ENCODE measurements at places on chromosomes 1 and 21.
A peak's percentile ranks its signal among the peaks of the same experiment; 100 is the strongest.

GRCh38 chr1:52348704-52349300 is 17.2 kb downstream of the CC2D1B start:
- peak; percentile 19 for DNase-seq

DNA sequence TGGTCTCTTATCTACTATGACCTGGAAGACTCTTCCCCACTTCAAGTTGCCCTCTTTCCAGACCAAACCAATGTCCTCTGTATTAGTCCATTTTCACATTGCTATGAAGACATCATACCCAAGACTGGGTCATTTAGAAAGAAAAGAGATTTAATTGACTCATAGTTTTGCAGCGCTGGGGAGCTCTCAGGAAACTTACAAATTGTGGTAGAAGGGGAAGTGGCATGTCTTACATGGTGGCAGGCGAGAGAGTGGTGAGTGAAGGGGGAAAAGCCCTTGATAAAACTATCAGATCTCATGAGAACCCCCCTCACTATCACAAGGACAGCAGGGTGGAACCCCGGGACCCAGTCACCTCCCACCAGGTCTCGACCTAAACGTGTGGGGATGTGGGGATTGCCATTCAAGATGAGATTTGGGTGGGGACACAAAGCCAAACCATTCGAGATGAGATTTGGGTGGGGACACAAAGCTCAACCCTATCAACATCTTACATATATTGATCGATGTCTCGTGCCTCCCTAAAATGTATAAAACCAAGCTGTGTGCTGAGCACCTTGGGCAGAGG is 14.2 kb upstream of the AGPAT3 start:
- no peak for DNase-seq

- no peak for DNase-seq
Measured at GRCh38 chr1:209547626-209548025, 35.9 kb upstream of the CAMK1G start.

DNA sequence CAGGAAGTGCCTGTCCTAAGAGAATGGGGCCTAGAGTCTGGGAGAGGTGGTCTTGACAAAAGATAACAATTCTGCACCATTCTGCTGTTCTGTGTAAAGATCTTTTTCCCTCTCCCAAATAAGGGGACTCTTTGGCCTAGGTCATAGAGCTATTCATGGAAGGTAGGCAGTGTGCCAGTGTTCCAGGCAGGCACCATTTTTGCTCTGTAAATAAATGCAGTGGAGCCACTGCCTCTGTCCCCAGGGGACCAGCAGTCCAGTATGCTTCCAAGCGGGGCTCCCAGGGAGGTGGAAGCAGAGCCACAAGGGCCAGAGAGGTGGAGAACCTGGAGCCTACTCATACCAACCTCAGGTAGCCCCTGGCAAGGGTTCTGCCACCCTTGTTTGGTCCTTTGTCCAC is 25.9 kb downstream of the KCNA2 start:
- DNase-seq, result no peak
